Caki2 (cell line): ENCODE measurements at places on chromosomes 2 and 18.

DNA sequence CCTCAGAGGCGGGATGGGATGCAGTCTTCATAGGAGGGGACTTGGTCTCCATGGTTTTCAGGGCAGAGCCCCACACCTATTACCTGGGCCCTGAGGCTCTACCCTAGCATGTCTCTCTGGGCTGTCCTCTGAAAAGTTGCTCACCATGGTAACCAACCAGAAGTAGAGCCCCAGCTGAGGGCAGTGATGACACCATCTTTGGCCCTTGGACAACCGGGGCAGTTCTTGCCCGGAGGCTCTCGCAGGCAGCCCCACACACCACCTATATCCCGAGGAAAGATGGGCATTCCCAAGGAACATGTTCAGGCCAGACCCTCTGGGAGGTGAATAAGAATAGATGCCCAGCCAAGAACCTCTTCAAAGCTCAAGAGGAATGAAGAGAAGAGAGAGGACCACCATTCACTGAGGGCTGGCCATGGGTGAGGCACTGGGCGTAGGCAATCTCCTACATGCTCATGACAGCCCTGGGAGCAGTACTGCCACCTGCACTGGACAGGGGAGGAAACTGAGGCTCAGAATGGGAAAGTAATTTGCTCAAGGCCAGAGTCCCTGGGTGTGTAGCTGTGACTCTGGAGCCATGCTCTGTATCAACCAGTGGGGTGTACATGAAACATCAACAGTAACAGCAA is 72.5 kb downstream of the HS1BP3 start:
- no peak for DNase-seq

- DNase-seq = no peak
These were observed 37.1 kb downstream of the BOK start for GRCh38 chr2:241595600-241596140.

GRCh38 chr2:150127346-150127990 is 360.0 kb downstream of the RND3 start:
- DNase-seq = no peak

GRCh38 chr2:18750672-18751554 is 161.5 kb upstream of the NT5C1B start:
- DNase-seq = peak; percentile 8

- DNase-seq = no peak
These were observed 116.5 kb downstream of the MCFD2 start for GRCh38 chr2:46798998-46799698.
